CD4-positive, alpha-beta T cell treated with Interleukin-2 at 100 ng/mL for 4 hours (primary cell): ENCODE measurements at places on chromosomes 6 and 20.

GRCh38 chr20:17619351-17620093 is 49.6 kb downstream of the DSTN start:
- no peak for DNase-seq

- DNase-seq = no peak
Measured at GRCh38 chr6:81608776-81609175, 143.7 kb downstream of the TENT5A start.

- DNase-seq = no peak
Measured at GRCh38 chr6:128569732-128570679, 49.6 kb upstream of the PTPRK start.

DNA sequence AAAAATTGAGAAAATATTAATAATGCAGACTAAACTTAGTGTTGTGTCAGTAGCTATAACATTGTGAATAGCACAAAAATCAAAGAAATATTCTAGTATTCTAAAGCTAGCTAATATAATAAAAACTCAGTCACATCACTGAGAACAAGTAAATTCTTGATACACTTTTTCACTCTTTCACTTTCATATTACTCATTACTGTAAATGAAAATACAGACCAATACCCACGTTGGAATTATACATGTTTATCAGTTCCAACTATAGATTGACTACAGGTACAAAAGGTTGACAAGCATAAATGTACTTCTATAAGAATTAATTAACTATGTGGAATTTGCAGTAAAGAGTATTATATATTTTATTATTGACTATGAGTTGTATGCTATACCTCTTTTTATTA is 1043.4 kb upstream of the FLRT3 start:
- no peak for DNase-seq

DNA sequence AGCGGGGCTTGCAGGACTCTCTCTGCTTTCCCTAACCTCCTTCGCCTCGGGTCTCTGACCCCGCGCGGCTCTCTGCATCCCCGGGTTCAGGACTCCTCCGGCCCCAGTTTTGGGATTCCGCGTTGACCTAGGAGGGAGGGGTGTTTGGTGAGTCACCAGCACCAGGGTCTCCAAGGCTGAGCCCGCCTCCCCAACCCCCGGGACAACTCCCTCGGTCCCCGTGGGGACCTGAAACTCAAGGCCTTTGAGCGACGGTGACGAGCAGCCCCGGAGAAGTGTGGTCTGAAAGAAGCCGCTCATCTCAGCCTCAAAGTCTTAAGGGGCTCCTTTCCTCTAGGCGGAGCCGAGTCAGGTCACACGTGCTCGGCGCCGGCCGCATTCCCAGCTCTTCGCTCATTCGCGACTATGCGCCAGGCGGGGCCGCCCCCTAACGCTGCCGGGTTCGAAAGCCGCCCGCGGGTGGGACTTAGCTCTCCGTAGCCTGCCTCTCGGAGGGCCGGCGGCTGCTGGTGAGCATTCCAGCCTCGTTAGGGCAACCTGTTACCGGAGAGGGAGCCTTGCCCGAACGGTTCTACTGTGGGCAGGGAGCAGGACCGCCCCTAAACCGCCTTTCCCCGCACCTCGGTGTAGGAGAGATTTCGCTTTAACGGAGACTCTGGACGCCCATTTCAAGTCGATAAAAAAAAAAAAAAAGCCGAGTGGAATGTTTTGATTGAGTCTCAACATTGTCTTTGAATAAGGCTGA is 3.0 kb upstream of the PRDM13 start:
- DNase-seq = no peak

- peak; percentile 32 for DNase-seq
Measured at GRCh38 chr20:44642203-44643153, 9.0 kb downstream of the ADA start.
